ENCODE measurements at places on chromosomes 7 and 10.

- DNase-seq: no peak
These were observed 793 bp downstream of the FOXL3 start for GRCh38 chr7:290554-291372.

GRCh38 chr7:121901026-121901425 lies 28.1 kb downstream of the PTPRZ1 start:
- DNase-seq: no peak

DNA sequence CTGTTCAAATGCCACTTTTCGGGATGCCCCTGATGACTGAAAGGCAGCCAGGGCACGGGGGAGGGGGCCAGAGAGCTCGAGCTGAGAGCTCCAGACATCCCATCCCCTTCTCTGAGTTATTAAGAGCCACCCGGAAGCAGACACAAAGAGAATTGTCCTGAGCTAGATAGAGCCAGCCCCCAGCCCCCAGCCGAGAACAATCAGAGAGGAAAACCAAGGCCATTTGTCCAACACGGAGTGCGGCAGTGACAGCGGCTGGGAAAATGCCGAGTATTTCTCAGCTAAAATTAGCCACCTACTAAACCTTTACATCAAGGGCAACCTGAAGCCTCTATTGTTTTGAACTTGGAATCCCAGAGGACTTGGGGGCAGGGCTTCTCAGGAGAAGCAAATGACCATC lies 51.0 kb downstream of the UNC5B start:
- no peak for DNase-seq

DNA sequence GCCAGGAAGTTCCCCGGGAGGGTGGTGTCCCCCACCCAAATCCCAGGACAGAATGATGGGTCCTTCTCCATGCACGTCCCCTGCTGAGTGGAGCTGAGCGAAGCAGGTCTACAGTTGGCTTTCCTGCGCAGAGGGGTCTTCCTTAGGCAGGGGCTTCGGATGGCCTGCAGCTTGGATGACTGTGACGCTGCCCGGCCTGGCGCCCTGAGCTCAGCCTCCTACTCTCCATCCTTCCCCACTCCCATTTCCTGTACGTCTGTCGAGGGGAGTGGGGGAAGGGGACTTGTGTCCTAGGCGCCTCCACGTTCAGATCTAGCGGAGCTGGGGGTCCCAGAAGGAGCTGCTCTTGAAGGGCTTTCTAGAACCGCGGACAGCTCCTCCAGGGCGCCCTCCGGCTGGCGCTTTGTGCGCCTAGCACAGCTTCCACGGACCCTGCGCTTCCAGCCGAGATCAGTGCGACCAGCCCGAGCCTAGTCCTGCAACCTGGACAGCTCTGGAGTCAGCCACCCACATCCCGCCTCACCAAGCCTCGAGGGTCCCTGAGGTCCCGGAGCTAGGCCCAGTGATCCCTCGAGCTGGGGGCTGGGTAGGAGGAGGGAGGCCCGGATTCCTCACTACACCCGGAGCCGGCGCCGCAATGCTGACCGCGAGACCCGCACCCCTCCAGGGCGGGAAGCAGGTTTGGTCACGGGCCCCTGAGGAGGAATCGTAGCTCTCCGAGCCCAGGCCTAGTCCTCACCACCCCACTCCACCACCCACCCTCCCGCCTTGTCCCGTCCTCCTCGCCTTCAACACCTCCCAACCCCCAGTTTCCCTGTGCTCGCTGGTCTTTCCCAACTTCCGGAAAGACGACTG lies 1.9 kb downstream of the GRID1 start:
- DNase-seq: no peak

- DNase-seq: no peak
These were observed 65.1 kb downstream of the IGF2BP3 start for GRCh38 chr7:23405240-23405618.

DNA sequence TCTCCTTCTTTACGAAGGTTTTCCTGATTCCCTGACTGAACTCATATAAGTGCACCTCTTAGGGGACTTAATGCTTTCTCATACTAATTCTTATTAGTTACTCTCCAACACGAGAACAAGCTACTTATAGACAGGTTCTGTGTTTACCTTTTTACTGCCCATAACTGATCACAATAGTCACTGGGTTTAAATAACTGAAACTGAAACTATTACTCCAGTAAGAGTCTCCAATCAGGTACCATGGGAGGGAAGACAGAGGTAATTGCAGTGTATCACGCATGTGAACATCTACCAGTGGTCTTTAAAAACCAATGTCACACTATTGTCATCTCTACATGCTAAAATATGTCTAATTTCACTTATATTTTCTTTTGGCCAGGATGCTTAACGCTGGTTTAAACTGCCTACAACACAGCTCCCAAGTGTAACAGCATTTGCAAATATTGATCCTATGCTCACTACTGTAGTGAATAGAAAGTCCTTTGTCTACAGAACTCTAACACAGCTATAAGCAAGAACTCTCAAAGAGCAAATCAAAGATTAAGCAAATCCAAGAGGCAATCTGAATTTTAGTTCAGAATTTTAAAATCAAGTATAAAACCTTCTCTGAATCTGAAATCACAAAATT lies 3.6 kb downstream of the GDI2 start:
- DNase-seq: no peak

DNA sequence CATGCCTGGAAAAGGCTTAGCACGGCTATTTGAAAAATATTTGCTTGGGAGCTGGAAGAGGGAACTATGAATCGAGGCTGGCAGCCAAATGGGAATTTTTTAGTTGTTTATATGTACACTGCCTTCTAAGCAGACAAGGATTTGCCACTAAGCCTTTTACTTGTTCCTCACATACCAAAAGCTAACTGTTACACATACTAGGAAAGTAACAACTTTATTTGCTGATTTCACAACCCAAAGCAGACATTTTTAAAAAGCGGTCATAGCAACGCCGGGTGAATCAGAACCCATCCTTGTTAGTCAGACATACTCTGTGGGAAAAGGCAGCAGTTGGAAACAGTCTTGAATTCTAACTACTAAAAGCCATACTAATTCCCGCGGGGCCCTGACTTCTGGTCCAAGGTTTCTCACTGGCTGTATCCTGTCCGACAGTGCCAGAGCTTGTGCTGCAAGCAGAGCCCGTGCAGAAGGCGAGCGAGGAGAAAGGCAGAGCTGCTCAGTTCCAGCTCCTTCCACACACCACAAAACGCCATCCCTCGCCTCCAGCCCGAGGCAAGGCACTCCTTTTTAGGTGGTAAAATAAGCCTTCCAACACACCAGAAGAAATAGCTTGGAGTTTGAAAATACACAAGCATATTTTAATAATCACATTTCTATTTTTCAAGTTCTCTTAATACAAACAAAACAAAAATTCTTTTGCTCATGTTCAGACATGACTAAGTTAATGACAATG lies 89.2 kb downstream of the RNF216 start:
- no peak for DNase-seq

DNA sequence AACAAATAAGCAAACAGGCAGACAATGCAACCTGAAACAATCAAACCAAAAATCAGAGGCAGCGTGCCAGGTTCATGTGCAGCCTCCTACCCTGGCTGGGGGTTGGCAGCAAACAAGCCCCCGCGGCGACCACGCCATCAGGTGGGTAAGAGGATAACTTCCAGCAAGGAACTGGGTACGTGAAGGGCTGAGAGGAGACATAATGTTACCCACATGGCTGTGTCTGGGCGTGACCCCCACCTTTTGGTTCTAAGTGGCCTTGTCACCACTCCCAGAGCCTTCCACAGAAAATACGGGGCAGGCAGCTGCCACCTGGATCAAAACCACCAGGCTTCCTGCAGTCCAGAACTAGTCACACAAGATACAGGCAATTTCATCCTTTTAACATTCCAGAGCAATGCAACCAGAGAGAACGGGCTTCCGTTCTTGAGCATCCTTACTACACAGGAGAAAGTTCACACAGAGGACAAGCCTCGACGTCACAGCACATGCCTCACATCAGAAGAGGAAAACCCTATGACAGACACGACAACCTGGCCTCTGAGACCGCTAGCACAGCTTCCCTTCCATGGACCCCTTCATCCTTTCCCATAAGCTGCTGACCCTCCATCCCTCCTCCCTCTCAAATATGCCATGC lies 171.0 kb downstream of the GRID1 start:
- DNase-seq: no peak

- DNase-seq: peak; percentile 82
These were observed 6.5 kb downstream of the ARPC1B start for GRCh38 chr7:99380823-99381663.

- DNase-seq: peak; percentile 43
These were observed 72.4 kb upstream of the SP4 start for GRCh38 chr7:21355406-21355874.

- DNase-seq: peak; percentile 78
These were observed 1.9 kb downstream of the ACSL5 start for GRCh38 chr10:112375721-112376395.

GRCh38 chr7:29976673-29977415 lies 12.8 kb downstream of the SCRN1 start:
- DNase-seq: no peak

DNA sequence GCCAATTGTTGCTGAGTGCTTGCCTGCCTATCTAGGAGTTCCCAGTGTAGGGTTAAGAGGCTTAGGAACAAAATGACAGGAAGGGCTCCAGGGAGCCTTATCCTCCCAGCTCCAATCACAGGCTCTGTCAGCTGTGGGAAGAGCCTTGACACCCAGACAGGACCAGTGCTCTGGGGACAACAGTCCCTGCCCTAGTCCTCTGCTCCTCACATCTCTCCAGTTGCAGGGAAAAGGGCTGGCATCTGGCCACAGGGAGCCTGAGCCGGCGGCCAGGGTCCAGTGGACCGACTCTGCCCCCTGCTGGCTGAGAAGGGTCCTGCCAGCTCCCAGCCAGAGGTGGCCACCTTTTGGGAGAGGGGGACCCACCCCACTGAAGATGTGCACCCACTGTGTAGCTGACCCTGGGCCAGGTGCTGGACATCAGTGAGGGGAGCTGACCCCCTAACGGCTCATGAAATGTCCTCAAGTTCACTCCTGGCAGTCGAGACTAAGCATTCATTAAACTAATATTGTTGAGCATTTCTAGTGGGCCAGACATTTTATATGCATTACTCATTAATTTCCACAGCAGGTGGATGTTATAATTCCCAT lies 17.6 kb downstream of the DNAJB12 start:
- peak; percentile 73 for DNase-seq

- no peak for DNase-seq
These were observed 154.4 kb downstream of the PRKAG2 start for GRCh38 chr7:151722533-151722932.

GRCh38 chr7:151710646-151711434 lies 166.1 kb downstream of the PRKAG2 start:
- DNase-seq: no peak

- DNase-seq: no peak
These were observed 127.3 kb downstream of the LHPP start for GRCh38 chr10:124588736-124589490.

- no peak for DNase-seq
These were observed 45.6 kb upstream of the SCIN start for GRCh38 chr7:12524794-12525386.

GRCh38 chr7:77565917-77566316 lies 28.8 kb downstream of the PTPN12 start:
- no peak for DNase-seq

DNA sequence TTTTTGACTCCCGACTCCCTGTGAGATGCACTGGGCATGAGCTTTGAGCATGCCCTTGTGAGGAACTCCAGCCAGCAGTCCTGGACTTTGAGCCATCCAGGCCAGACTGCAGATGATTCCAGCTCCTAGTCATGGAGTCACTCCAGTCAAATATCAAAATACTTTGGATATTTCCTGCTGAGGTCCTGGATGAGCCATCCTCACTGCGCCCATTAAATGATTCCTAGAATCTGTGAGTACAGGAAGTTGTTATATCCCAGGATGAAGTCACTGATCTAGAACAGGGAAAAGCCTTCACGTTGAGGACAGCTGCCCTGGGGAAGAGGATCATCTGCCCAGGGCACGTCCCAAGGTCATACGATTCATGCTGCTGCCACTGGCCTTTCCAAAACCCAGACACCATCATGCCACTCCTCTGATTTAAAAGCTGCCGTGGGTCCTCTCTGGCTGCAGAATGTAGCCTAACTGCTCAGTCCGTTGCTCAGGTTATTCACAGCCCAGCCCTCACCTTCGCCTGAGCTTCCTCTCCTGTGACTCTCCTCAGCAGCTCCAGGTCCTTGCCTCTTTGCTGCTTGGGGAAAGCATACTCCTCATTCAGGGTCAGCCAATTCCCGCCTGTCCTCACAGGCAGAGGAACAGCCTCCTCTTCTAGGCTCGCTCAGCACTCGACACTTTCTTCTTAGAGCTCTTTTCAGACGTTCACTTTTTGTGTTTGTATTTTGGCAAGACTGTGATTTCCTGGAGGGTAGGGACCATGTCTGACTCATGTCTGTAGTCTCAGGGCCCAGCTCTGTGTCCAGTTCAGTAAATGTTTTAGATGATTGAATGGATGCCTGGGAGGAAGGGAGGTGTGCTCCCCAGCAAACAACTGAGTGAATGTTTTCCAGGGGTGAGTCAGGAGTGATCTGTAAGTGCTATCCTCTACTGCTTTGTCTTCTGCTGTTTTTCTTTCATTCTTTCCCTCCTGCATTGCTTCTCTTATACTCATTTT lies 157.8 kb downstream of the SNX10 start:
- DNase-seq: no peak

DNA sequence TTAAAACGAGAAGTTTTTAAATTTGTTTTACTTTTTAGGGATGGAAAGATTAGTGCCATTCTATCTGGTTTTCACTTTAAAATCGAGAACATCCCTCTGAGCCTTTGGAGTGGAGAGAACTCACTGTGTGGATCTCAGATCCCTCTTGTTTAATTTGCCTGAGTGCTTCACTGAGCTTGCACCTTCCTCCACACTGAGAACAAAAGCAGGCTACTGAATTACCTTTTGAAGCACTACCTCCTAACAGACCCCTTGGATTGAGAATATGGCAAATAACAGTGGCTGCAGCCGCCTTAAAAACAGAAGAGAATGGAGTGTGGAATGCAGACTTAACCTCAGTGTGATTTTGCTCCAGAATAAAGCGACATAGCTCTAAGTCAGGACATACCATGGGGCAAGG lies 204.7 kb downstream of the CNTNAP2 start:
- DNase-seq: no peak

- no peak for DNase-seq
These were observed 480.9 kb downstream of the ETV1 start for GRCh38 chr7:13508586-13508985.

- no peak for DNase-seq
These were observed 21.1 kb downstream of the CCDC126 start for GRCh38 chr7:23618241-23618640.

DNA sequence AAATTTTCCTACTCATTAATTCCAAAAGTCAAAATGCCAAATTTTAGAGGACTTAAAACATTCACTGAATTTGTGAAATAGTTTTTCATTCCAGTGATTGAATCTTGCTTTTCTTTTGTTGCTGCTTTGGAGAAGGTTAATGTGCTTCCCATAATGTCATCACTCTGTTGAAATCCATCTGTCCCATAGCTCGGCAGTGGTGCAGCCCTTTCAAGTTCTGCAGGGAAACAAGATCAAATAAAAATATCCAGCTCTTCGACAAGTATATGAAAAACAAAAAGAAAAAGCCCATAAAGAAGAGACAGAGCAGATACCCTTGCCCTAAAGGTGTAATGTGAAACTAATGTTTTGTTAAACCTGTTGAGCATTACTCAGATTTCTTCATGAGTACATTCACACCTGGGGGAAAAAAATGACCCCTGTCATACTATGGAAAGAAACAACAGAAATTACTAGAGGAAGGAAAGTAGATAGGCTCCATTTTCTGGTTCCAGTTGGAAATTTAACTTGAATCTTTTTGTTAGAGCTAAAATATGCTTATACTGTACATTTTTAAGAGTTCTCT lies 35.1 kb downstream of the AGR3 start:
- no peak for DNase-seq
